ENCODE measurements at places on chromosomes 3 and 15.

DNA sequence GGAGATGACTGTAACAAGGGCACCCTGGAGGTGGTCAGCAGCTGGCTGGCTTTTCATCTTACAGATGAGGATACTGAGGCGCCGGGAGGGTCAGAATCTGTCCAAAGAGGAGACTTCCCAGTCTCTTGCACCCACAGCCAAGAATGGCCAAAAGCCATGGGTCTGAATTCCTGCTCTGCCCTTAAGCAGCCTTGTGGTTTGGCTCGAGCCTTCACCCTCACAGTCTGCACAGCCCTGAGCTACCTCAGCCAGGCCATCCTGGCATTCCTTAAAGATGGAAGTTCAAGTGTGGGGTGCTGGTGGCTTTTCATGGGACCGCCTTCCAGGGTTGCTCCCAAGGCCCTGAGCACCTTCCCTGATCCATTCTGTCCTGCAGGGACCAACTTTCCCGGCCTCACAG is 59.2 kb downstream of the CACNA2D2 start:
- no peak for DNase-seq

GRCh38 chr3:2921903-2922302 is 188.3 kb downstream of the IL5RA start:
- no peak for DNase-seq

DNA sequence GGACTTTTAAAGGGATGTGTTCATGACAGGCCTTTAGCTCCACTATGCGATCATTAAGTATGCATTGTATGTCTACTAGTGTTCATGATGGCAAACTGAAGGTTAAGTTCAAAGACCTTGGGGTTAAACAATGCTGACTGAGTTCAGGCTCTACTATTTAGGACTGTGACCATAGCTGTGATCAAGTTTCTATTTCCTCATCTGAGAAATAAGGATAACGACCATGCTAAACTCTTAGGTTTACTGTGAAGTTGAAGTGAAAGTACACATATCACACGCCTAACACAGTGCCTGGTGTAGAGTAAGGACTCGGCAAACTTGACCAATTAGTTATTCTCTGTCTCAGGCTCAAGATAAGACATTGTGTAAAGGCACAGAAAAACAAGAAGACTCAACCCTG is 243.2 kb downstream of the MBNL1 start:
- DNase-seq, result no peak

DNA sequence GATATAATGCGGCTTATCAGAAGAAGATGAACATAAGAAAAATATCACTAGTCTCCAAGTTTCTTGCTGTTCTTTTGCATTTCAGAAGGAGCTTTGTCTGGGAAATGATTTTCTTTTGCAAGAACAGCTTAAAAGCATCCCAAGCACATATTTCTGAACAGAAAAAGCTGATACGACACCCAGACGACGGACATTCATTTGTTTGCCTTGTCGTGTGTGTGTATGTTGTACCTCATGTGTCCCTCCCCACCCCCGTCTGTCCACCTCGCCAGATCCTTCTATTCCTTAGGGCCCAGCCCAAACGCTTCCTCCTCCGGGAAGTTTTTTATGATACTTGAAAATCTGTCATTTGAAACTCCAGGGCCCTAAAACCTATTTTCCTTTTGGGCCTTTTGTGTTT is 8.8 kb downstream of the ITPR1 start:
- no peak for DNase-seq

DNA sequence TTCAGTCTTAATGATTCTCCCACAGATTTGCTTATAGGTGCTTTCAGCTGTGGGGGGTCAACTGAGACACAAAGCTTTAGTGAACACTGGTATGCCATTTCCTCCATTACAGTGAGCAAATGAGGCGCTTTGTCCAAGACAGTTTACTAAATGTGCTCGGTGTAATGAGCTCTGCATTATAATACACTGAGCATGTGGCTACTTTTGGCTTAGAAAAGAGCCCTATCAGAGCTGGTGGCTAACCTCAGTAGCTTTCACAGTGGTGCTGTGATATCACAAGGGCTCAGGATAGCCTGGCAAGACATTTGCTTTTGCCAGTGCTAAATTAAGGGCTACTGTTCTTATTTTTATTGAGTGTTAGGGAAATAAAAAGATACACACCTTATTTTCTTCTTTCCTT is 749.7 kb upstream of the ARPP21 start:
- DNase-seq, result no peak

GRCh38 chr3:58150130-58150809 is 60.5 kb downstream of the DNASE1L3 start:
- DNase-seq, result no peak

DNA sequence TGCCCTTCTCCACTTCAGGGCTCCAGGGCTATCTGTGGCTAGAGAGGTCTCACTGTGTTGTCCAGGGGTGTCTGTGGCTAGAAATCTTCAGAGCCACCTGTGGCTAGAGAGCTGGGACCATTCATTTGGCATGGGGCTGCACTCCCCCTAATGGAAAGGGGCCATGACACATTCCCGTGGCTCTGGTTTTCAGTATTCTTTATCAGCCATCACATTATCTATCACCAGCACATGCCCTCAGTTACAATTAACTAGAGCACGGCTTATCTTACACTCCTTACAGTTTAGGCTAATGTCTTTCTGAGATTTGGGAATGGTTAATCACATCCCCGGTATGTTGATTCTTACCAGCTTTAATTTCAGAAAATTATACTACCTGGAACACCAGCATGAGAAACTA is 128.6 kb downstream of the RORA start:
- DNase-seq, result no peak

DNA sequence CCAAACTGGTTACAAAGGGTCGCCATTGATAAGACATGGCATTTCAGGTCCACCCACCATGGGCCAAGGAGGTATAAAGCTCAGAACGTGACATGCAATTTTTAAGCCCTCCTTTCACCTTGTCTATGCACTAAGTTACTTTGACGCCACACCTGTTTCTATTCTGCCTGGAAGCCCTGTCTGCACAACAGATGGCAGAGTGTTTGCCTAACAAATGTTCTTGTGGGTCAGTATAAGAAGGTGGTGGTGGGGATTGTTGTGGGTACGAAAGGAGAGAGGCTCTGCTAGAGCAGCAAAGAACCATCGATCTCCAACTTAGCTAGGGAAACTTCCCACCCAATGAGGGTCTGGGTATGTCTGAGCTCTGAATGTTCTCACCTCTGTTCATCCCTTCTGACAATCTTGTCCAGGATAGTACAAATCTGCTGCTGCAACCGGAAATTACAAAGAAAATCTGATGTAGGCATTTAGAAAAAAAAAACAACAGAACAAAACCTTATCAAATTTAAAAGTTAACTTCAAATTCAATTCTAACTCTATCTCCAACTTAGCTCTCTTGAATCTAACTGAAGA is 945.0 kb upstream of the CFAP20DC start:
- no peak for DNase-seq

GRCh38 chr3:151085889-151086483 is 522 bp downstream of the MED12L start:
- DNase-seq, result no peak

GRCh38 chr15:64687688-64688087 is 87.7 kb downstream of the RBPMS2 start:
- DNase-seq, result no peak

DNA sequence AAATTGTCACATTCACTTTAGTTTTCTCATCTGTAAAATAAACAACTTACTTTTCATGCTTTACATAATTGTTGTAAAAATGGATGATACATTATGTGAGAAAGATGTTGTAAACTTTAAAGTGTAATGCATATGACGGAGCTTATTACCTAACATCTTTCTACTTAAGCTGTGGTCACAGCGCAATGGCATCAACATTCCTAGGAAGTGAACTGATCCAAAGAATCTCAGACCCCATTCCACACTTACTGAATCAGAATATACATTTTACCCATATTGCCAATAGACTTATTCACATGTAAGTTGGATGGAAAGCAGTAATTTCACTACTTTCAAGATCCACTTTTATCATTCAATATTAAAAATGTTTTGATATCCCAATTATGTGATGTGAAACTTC is 497.5 kb downstream of the FGF12 start:
- no peak for DNase-seq

DNA sequence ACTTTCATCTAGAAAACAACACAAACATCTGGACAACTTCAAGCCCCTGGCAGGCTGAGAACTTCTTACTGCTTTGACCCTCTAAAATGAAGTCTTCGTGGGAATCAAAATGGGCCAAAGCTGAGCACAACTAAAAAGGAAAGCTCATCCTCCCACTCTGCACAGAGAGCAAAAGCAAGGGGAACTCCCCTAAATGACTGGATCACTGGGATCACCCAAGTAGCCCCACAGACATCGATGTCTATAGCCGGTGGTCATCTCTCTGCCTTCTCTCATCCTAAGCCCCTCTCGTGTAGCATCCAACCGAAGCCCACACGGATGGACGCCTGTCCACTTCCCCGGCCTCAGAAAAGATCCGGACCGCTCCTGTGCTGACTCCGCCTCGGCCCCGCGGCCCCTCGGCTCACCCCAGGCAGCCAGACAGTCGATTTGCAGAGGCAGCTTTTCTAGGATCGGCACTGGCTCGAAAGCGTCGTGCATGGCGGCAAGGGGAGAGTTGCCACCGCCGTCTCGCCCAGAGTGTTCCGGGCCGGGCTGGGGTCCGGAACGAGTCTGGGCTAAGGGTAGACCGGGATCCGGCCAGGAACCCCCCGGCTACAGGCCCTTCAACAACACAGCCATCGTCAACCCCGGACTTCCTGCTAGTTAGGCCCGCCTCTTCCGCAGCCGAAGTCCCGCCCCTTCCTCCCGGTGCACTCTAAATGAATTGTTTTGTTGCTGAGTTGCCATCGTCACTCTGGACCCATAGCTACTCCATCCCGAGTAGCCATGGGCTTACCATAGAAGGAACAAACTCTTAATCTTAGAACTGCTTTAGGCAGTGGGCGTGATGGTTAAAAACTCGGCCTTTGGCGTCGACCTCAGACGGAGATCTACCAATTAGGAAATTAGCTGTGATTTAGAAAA is at the start of gene VPS39:
Gene VPS39 (minus strand): TSS at position 631 of the 906 bp plus-strand sequence. CDS start 151 bp downstream, at position 480.
- DNase-seq, result peak; percentile 77

DNA sequence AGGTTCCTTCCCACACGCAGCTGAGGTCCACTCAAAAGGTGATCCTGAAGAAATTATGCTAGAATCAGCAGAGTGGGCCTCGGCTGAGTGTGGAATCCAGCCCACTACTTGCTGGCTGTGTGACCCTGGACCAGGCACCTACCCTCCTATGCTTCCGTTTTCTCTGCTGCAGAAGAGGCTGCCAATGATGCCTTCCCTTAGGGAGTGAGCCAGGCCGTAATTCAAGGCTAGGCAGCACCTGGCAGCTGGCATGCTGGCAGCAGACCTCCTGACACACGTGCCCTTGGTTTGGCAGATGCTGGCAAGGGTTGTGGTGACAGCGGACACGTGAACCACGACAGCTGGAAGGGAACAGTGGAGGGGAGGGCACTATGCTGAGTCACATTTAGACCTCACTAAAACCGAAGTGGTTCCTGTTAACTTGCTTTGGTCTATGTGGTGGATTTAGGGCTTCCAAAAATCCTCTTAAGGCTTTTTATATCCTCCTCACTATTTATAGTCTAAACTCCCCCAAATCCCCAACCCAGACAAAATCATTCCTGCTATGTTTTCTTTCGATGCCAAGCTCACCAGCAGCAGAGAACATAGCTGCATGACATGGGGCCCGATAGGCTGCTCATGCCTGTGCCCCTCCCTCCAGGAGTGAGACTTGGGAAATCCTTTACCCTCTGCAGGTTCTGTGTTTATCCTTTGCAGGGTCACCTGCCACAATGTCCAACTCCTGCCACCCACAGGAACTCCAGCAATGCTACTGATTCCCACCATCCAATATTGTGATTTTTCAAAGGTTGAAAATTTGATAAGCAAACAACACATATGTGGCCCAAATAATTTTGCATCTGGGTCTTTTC is 10.6 kb upstream of the PCSK6 start:
- DNase-seq, result no peak

DNA sequence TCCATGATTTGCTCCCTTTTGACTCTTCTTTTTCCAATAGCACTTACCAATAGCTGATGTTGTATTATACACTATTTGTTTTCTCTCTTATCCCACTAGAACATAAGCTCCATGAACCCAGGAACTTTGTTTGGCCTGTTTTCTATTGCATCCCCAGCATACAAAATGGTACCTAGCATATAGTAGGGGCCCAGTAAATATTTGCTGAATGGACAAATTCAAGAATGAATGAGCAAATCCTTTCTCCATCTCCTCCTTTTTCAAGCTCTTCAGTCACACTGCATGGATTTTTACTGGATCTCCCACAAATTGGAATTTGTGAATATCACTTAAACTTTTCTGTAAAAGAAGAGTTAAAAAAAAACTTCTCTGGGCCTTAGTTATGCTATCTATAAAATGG is 66.6 kb upstream of the FEZF2 start:
- no peak for DNase-seq

- no peak for DNase-seq
Measured at GRCh38 chr3:151328298-151328995, 902 bp downstream of the P2RY13 start.

DNA sequence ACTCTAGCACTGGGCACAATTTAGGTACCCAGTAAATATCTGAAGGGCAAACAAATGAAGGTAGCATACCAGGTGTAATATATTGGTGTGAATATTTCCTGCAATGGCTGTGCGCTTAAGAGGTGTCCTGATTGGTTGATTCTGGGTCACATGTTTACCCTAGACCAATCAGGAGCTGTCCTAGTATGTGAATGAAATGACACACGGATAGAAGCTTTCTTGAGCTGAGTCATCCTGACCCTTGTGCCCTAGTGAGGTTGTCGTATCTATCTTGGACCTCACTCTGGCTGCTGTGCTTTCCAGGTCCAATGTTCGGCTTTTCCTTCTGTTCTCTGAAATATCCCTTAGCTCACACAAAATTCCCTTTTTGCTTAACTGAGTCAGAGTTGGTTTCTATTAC is 58.1 kb upstream of the FOXP1 start:
- no peak for DNase-seq

DNA sequence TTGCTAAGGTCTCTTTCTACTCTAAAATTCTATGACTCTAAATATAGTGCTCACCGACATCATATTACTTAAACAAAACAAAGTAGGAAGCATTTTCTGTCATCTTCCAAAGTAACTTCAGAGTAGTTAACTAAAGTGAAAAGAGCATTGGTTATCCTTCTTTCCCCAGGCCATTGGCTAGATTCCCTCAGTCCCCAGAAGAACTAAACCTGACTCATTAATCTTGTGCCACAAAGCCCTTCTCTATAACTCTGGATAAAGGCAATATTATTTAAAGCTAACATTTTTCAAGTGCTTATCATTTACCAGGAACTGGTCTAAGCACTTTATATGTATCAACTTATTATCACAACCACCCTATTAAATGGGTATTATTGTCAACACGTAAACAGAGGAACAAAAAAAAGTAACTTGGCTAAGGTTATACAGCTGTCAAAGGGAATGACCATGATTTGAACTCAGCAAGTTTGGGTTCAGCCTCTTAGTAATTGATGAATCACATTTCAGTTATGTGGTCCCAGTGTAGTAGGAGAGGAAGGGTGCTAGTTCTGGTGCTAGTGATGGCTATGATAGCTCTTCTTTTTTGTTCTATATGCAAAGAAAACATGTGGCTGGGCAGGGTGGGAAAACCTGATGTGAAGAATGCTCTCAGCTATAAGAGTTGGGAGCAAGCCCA is 304.9 kb downstream of the FGF12 start:
- no peak for DNase-seq
